NCI-H1048 (cell line): ENCODE measurements at places on chromosomes 3 and 15.

DNA sequence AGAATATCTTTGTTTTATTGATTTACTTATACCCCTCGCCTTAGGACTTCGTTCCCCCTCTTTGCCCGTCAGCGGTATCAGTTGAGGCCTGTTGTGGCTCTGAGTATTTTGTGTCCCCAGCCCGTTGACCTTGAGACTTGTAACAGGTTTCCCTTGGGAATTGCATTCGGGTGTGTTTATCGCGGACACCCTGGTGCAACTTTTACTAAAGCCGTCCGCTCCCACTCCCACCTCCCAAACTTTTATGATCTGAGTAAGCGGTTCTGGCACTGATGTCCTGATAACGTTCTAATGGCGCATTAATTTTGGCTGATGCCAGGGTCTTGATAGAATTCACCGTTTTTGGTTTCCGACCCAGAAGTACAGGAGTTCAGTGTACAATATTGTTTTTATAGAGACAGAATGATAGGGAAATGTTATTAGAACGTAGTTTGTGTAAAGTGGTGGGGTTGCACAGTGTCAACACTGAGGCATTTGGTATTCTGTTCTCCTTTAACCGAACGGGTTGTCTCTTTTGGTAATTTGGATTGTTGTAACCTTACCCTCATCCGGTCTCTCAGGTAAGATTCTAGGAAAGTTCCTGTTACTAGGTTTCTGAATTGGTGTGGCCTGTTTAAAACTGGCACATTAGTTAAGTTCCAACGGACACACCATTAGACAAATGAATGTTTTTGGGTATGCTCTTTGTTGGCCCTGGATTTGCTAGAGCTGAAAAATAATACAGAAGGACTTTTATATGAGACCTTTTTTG, 47.8 kb downstream of the OIP5 start:
- no peak for DNase-seq

GRCh38 chr3:49763981-49764380, 22.4 kb downstream of the IP6K1 start:
- no peak for DNase-seq

DNA sequence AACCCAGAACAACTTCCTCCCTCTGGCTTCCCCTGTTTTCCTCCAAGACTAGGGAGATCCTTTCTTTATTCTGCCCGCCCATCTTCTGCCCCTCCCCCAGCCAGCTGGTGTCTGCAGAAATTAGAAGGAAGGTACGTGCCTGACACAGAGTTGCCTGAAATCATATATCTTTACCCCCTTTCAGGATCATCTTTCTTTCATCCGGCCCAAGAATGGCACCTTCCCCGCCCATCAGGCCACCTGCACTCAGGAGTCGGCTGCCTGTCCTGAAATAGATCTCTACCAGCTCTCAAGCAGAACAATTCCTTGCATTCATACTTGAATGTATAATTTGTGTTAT, 133.7 kb downstream of the VGLL4 start:
- DNase-seq: no peak

DNA sequence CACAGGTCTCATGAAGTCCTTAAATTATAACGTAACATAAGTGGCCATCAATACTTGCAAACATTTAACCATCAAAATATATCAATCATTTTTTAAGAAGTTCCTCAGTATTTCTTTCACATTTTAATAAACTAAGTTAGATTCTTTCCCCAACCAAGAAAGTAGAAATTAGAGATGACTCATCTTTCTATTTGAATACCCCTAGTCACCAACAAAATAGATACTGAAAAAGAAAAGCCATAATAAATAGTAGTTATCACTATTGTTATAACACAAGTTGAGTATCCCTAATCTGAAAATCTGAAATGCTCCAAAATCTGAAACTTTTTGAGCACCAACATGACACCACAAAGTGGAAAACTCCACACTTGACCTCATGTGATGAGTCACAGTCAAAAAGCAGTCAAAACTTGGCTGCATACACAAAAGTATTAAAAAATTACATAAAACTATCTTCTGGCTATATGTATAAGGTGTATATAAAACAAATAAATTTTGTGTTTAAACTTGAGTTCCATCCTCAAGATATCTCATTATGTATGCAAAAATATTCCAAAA, 3.7 kb downstream of the SHQ1 start:
- no peak for DNase-seq

GRCh38 chr15:35545316-35545823, 595 bp downstream of the DPH6 start:
- no peak for DNase-seq

DNA sequence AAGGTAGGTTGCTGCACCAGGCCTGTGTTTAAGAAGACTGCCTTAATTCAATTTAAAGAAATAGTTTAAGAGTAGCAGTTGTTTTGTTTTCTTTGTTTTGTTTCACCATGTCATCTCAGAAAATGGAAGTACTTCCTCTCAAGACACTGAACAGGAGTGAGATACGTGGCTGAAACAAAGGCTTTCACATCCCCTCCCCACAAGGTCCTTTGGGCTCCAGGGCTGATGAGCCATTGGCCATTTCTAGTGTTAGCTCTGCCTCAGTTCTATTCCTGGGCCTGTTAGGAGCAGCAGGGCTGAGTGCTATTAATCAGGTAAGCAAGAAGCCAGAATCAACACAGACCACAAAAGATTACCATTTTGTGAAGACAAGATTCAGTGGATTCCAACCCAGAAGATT, 132.8 kb downstream of the KCNAB1 start:
- DNase-seq: no peak

GRCh38 chr3:124636101-124636862, 94.0 kb upstream of the UMPS start:
- no peak for DNase-seq

DNA sequence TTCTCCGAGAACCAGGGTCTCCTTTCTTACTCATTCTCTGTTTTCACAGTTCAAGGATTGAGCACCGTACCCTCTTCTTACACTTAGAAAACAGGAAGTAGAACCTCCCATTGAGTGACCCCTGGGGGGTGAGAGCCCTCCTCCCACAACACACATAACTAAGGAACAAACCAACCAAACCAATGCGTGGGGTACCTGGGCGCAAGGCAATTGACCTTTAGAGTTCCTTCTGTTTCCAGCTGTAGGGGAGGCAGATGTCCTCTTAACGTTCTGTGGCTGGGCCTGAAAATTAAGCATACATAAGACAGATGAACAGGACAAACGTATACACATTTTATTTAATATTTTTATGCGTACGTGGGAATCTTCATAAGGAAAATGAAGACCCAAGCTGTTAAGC, 33.5 kb upstream of the TIMP4 start:
- no peak for DNase-seq

- no peak for DNase-seq
These were observed 359.8 kb upstream of the C2CD4B start for GRCh38 chr15:62524848-62525247.

GRCh38 chr3:10817506-10817905, 1.5 kb downstream of the SLC6A11 start:
- DNase-seq: no peak

DNA sequence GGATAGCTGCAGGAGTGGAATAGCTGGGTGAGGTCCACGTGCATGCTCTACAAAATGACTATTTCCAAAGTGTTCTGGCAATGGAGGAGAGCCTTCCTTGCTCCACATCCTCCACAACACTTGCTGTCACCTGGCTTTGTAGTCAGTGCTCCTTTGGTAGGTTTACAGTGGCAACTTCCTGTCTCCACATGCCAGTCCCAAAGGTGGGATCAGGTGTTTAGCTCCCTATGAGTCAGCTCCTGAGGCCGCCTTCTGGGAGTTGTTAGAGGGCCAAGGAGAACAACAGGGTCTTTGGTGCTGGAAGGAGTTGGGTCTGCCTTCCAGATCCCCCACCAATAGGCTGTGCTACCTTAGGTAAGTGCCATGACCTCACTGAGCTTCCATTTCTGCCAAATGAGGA, 15.3 kb upstream of the LIMD1 start:
- no peak for DNase-seq

GRCh38 chr3:123330441-123330991, 118.4 kb downstream of the ADCY5 start:
- DNase-seq: no peak

DNA sequence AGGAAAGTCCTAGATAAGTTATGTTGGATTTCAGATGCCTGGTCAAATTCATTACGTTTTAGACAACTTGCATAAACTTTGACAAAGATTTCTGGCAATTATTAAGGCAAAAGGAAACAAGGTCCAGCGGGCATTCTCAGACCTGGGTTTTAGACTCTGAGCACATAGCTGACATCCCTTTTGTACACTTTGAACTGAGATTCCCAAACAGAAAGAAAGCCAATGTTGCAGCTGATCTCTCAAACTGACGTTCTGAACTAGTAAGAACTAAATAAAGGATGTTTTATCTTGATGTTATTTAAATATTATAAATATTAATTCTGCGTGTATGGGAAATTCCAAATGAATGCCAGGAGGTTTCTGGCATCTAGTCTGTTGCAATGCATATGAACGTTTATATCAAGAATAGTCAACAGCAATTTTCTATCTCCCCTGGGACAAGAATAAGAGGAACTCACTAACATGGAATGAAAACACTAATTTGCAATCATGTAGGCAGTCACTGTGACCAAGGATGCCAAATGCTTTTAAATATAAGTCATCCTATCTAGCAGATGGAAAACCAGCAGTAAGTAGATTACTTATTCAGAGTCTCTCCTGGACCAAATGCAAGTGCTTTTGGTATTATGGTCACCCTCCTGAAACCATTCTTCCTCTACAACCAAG, 202.1 kb downstream of the GREM1 start:
- no peak for DNase-seq

GRCh38 chr15:28904541-28905315, 19.0 kb downstream of the APBA2 start:
- no peak for DNase-seq

- DNase-seq: no peak
These were observed 112.1 kb downstream of the CMSS1 start for GRCh38 chr3:99929745-99930139.

DNA sequence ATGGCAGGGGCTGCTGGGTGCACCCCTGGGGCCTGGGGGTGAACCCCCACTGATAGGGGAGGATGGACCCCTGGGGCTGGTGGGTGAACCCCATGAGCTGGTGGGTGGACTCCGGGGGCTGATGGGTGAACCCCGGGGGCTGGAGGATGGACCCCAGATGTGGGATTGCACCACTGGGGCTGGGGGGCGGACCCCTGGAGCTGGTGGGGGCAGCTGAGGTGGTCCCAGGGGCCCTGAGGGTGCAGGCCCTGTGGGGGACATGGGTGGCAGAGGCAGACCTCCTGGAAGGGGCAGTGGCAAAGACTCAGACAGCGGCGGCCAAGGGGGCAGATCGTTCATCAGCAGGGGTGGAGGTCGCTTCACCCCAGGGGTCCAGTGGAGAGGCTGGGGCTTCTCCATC, 17.4 kb upstream of the TXNRD3 start:
- DNase-seq: no peak

GRCh38 chr3:187243933-187244524, 46.7 kb downstream of the RTP1 start:
- DNase-seq: no peak

DNA sequence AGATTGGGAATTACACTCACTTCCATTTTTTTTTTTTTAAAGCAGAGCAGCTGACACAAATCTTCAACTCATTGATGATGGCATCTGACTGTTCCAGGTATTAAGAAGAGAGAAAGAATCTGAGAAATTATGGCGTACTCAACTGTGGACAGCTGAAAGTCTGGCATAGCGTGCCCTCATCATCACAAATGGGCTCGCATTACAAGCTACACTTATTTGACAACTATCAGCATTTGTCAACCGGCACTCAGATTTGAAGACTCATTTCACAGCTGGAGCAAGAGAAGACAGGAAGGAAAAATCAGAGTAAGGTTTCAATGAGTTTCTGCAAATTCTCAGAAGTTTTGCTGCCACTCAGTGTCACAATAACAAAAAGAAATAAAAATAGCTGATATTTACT, 235.9 kb downstream of the ATP8B4 start:
- DNase-seq: no peak
